ENCODE measurements at places on chromosomes 12 and 14.

GRCh38 chr14:96345669-96346068 is 17.5 kb downstream of the ATG2B start:
- DNase-seq = no peak

DNA sequence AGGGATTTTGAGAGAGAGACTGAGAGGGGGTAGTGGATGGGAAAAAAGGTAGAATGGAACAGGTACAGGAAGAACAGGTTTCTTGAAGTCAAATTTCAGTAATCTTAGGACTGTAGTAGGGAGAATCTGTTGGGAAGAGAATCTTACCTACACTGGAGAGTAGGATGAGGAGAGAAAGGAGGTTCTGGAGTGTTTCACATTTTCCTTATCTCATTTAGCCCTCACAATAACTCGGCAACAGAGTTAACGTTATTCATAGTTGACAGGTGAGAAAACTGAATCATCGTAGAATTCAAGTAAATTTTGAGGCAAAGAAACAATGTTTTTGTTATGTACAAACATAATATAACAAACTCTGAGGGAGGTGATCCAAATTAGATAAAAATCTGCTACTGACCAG is 17.2 kb upstream of the STRN3 start:
- DNase-seq = no peak

GRCh38 chr12:10454531-10454930 is 1.4 kb upstream of the KLRC1 start:
- no peak for DNase-seq

DNA sequence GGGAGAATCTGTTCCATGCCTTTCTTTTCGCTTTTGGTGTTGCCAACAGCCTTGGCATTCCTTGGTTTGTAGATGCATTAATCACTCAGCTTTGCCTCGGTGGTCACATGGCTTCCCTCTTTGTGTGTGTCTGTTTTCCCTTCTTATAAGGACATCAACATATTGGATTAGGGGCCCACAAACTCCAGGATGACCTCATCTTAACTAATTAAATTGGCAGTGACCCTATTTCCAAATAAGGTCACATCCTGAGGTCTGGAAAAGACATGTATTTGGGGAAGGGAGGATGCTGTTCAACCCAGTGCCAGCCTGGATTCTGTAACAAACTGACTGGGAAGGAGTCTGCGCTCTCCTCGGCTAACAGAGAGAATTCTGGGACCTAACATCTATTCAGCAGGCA is 365.7 kb upstream of the FKBP4 start:
- peak; percentile 46 for DNase-seq

DNA sequence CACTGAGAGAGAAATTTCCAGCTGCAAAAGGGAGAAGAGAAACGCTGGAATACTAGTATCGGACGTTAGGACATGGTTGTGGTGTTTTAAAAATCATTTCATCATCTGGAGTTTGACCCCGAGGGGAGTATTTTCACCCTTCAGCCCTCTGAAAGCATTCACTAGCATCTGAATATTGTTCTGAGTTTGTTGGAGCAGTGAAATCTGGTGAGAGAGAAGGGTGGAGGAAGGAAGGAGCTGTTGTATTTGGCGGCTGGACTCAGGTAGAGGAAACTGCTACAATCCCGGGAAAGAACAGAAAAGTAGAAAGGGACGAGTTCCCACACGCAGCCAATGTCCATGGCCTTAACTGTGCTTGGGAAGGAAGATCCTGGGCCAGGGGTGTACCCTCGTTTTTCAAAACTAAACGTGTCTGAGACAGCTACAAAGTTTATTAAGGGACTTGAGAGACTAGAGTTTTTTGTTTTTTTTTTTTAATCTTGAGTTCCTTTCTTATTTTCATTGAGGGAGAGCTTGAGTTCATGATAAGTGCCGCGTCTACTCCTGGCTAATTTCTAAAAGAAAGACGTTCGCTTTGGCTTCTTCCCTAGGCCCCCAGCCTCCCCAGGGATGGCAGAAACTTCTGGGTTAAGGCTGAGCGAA is 896 bp upstream of the CDKN1B start:
- peak; percentile 74 for DNase-seq

DNA sequence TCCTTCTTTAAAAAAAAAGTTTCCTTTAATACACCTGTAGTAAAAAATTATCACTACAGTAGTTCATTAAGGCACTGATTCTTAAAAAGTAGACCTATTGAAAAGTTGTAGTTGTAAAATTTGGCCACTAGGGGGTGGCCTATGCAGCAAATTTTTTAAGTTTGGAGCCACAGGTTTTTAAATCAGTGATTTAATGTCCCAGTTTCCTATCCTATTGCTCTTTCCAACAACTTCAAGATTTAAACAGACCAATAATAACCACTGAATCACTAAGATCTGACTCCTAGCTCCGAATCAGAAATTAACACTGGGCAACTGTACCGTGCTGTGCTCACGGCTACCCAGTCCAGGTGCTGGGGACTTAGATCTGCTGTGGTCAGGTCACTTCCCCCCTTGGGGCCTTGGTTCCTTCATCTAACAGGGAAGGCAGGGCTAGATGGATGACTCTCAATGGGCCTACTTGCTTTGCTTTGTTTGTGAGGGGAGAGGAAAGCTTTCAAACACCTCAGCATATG is 279.3 kb downstream of the MED13L start:
- DNase-seq = peak; percentile 76

- DNase-seq = no peak
These were observed 3.5 kb upstream of the HIGD1C start for GRCh38 chr12:50948798-50949197.

- peak; percentile 54 for DNase-seq
These were observed 413.4 kb downstream of the BCAT1 start for GRCh38 chr12:24535334-24536069.

DNA sequence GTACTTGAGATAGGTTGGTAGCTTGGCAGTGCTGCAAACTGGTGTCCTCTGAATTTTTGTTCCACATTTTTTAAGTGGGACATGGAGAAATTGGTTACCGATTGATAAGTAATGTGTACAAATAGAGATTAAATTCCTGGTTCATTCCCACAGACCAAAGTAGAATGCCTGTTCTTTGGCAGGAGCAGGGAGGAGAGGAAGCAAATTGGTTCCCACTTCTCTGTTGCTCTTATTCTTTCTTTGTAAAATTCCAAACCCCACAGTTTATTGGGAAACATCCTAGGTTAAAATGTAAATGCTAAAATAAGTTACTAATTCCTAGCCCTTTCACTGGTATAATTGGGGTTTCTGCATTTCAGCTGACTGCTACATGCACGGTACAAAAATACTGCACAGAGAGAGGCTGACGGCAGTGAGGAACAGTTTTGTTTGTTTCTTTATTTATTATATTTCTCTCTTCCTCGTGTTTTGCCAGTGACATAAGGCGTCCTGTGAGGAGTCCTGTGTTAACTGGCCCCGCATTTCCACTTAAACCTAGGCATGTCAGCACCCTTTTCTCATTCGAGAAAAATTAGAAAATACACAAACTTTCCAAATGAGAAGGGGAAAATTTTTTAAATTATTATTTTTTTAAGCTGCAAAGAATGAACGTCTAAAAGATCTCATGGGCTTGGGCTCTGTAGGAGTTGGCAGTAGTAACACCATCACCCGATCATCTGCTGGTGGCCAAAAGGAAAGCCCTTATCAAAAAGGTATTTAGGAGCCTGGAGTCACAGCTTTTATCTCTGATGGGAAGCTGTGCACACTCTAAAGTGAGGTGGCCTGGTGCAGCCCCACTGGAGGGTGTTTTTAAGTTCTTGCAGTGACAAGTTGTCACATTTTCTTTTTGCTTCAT is 25.4 kb upstream of the BCL7A start:
- no peak for DNase-seq

GRCh38 chr14:57209561-57209960 is 59.1 kb downstream of the EXOC5 start:
- DNase-seq = no peak

DNA sequence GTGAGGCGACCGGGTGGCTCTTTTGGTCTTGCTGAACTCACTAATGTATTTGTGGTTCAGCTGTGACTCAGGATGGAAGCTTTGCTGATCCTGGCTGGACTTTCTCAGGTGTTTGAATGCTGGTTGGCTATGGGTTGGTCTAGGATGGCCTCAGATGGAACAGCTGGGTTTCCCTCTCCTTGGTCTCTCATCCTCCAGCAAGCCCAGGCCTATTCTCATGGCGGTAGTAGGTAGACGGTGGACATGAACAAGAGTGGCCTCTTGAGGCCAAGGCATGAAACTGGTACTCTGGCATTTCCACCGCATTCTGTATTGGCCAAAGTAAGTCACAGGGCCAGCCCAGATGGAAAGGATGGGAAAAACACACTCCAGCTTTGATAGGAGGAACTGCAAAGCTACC is 11.8 kb upstream of the POLR3B start:
- DNase-seq = peak; percentile 44

- peak; percentile 92 for DNase-seq
These were observed 104.6 kb downstream of the DAAM1 start for GRCh38 chr14:59292921-59293534.

DNA sequence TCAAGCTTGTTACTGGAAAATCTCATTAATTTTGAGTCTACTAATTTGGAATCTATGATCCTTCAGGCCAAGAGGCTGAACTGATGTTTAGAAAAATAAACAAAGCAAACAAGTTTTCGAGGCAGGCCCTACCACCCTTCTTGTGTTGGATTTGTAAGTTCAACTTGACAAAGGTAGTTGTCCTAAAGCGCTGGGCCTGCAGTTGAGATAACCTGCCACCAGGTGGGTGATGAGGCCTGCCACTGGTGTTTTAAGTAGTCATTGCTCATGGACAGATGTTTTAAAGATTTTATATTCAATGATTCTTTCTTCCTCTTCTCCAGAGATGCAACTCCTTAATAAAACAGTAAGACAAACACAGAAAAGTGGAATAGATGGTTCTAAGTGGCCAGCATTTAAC is 19.4 kb downstream of the ACVRL1 start:
- no peak for DNase-seq

DNA sequence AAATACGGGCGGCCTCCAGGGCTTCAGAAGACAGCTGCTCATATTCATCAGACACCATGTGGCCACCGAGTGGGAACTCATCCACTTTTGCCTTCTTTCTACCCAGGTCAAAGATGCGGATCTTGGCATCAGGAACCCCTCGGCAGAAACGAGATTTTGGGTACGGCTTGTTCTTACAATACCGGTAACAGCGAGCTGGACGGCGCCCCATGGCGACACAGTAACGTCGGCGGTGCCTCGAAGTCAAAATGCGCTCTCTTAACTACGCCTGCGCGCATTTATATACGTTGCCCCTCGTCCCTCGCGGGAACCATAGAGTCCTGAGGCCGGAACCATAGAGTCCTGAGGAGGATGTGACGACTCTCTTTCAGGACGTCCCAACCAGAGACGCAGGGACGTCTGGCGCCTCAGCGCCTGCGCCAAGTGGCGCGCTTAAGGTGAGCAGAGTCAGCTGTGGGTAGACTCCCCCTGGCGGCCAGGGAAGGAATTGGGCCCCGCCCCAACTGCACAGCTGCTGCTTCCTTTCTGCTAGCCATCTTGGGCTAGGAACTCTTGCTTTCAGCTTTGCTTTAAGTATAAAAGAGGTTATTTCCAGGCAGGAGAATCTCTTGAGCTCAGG is at the start of gene RPL10L:
TSS of gene RPL10L (minus strand) at position 256 of the 619 bp plus-strand sequence. CDS start at position 211, 45 bp downstream.
- DNase-seq = no peak

DNA sequence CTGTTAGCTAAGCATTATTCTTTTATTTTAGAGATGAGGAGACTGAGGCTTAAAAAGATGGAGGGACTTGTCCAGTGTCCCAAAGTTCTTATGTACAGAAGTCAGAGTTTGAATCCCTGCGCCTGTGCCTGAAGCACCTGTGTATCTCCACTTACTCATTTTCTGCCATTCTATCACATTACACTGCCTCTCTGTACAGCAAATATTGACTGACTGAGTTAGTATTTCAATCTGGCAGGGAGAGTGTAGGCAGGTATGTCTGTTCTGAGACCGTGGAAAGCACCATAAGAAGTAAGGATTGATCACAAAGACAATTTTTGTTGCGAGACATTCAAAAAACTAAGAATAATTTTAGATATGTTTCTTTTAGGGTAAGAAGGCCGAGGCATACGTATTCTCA is 162.7 kb downstream of the KITLG start:
- no peak for DNase-seq

DNA sequence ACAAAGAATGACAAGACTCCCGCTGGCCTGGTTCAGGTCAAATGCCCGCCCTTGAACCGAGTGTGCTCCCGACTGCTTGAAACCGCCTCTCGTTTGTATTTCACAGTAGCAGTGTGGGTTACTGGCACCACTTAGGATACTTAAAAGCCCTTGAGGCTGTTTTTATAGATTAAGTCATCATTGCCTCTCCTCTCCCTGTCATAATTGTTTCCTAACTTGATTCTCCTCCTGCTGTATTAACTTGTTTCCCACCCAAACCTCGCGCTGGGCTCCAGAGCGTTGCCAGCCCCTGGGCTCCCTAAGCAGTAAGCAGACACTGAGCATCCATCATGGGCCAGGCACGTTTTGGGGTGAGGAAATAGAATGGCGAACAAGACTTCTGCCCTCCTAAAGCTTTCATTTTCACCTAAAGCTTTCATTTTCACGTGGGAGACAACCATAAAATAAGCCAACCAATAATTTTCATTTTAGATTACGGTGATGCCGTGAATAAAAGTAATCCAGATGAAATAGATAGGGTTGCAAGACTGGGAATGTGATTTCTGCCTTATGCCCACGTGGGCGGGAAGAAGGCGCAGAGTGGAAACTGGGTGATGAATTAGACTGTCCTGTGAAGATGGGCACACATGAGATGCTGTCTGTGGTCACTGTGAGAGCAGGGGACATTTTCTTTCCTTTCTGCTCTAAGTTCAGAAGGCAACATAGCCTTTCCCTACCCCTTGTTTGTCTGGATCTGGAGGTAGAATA is 97.5 kb downstream of the PPP2R5C start:
- no peak for DNase-seq

DNA sequence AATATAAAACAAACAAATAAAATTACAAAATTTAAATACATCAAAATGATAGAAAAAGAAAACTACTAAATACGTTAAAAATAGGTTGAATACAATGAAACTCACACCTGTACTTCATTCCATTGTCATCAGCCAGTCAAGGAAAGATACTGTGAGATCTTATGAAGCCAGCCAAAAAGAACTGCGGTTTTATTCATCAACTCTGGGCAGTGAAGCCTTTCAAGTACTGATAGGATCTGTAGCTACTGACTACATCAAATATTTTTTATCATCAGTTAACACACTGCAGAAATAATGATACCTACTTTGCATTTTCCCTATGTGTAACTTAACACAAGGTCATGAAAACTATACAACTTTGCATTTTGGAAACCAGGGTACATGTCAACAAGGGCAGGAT is 46.3 kb upstream of the FAR2 start:
- DNase-seq = no peak

DNA sequence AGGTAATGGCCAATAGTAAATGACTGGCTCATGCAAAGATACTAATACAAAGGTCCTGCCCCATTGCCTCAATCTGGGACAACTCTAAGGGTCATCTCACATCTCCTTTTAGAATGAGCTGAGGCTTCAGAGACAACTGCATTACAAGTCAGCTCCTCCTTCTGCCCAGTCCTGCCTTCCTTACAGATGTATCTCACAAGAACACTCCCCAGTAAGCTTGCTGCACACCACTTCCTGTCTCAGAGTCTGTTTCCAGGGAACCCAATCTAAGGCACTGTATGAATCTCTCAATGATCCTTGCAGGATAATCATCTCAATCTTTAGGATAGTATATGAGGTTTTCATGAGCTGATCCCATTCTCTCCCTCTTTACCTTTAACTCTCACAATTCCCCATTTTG is 57.8 kb upstream of the ZDHHC17 start:
- peak; percentile 41 for DNase-seq
